T-helper 2 cell (primary cell): ENCODE measurements at places on chromosomes 3 and 15.
A peak's percentile ranks its signal among the peaks of the same experiment; 100 is the strongest.

DNA sequence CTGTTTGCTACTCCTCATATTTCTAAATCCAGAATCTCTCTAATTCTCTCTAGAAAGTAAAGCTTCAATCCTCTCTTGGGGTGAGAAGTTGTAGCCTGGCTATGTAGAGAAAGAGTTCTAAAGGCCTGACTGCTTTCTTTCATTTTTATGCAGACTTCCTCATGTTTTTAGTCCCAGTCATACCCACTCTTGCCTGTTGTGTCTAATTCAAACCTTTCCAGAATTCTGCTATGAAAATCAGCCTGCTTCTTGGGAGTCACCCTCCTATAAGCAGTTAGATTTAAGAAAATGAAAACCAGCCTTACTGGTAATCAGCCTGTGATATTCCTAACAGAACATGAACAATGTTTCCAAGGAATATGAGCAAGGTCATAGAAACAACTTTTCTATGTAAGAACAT is 14.8 kb upstream of the ZNF639 start:
- no peak for DNase-seq

- no peak for DNase-seq
These were observed 11.0 kb downstream of the LIMD1 start for GRCh38 chr3:45605534-45605933.

GRCh38 chr3:32577581-32578556 is 7.2 kb upstream of the DYNC1LI1 start:
- DNase-seq, result no peak

GRCh38 chr15:73937726-73938125 is 11.5 kb downstream of the LOXL1 start:
- no peak for DNase-seq

- DNase-seq, result no peak
These were observed 137.7 kb downstream of the NSMCE3 start for GRCh38 chr15:29131840-29132420.

GRCh38 chr3:177932750-177933660 is 603.2 kb upstream of the KCNMB2 start:
- no peak for DNase-seq

GRCh38 chr3:9278498-9278897 is 29.1 kb upstream of the SRGAP3 start:
- DNase-seq, result no peak

- no peak for DNase-seq
These were observed 115.0 kb upstream of the VEPH1 start for GRCh38 chr3:157618075-157618760.

DNA sequence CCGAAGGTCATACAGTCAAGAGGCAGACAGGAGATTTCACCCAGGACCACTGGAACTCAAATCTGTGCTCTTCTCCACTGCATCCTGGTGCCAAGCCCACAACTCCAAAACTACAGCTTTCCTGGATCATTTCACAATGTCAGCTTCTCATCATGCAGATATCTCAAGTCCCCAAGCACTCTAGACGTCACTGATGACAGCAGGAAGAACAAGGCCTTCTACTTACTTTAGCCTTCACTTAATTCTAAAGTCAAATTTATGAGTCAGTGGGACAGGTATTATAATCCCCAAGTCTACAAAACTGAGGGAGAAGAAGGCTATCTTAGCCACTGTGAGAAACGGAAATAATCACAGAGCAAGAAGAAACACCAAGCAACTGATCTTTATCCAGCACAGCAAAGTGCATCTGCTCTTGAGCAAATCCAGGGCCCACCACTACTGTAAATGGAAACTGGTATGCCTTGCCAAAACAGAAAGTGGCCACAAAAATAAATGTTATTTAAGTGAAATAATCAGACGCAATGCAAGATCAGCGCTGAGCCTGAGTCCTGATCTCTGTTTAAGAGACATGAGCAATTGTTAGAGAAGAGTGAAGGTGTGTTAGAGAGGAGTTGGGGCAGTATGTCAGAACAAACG is 928 bp downstream of the RAD18 start:
- DNase-seq, result peak; percentile 26

DNA sequence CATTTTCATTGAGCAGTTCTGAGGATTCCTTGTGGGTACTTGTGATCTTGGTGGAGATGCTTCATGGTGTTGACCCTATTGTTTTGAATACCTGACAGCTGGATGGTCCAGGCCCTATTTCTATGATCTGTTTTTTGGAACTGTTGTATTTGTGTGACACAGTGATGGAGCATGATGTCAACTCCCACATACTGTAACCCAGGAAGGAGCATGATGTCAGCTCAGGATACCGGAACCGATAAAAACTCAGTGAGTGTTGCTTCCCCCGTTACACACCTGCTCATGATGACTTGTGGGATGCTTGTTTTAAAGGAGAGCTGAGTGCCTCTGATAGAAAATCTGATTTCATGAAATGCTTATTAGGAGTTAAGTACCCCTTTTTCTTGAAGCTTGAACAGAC is 45.1 kb downstream of the ZBTB38 start:
- DNase-seq, result peak; percentile 61

GRCh38 chr15:42707068-42707467 is 29.9 kb downstream of the CDAN1 start:
- no peak for DNase-seq

GRCh38 chr3:33030802-33031201 is 66.1 kb downstream of the GLB1 start:
- DNase-seq, result peak; percentile 65

- no peak for DNase-seq
These were observed 85.7 kb downstream of the TRIM42 start for GRCh38 chr3:140763532-140763931.

DNA sequence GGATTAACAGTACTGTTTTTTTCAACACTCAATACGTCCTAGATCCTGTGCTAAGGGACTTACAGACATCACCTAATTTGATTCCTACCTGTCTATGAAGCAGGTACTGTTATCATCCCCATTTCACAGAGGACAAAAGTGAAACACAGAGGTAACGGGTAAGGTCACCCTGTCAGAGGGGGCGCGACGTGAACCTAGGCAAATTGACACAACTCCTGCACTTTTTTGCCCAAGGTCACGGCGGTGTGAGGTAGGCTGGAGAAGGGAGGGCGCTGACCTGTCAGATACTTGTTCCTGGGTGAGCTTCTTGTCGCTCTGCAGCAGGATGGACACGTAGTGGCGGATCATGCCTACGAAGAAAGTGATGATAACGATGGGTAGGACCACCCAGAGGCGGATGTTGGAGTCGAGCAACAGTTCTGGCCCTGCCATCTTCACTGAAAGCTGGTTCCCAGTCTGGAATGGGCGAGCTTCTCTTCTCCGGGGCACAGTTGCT is 363 bp downstream of the EMC3 start:
- no peak for DNase-seq

DNA sequence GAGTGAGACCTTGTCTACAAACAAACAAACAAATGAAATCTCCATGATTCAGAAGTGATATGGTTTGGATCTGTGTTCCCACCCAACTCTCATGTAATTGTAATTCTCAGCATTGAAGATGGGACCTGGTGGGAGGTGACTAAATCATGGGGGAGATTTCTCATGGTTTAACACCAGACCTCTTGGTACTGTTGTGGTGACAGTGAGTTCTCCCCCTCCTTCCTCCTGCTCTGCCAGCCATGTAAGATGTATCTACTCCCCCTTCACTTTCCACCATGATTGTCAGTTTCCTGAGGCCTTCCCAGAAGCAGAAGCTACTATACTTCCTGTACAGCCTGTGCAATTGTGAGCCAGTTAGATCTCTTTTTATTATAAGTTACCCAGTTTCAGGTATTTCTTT is 438.4 kb upstream of the THBS1 start:
- no peak for DNase-seq

DNA sequence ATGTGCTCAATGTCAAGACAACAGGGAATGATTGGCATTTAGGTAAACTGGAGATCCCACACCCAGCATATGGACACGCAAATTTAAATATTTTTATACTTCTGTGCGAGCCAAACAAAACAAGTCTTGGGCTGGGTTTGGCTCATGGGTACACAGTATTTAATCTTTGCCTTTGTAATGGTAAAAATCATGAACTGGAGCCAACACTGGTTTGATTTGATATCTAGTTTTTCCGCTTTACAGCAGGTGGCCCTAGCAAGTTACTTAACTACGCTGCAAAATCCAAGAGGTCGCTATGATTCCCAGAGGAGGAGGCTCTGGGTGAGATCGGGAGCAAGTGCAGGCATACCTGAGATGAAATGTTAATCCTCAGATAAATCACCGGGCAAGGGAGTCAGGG is 207.9 kb upstream of the SATB1 start:
- no peak for DNase-seq

- no peak for DNase-seq
These were observed 53.6 kb upstream of the SYN2 start for GRCh38 chr3:11950576-11950975.

GRCh38 chr3:122987231-122987630 is 40.3 kb downstream of the SEMA5B start:
- no peak for DNase-seq

DNA sequence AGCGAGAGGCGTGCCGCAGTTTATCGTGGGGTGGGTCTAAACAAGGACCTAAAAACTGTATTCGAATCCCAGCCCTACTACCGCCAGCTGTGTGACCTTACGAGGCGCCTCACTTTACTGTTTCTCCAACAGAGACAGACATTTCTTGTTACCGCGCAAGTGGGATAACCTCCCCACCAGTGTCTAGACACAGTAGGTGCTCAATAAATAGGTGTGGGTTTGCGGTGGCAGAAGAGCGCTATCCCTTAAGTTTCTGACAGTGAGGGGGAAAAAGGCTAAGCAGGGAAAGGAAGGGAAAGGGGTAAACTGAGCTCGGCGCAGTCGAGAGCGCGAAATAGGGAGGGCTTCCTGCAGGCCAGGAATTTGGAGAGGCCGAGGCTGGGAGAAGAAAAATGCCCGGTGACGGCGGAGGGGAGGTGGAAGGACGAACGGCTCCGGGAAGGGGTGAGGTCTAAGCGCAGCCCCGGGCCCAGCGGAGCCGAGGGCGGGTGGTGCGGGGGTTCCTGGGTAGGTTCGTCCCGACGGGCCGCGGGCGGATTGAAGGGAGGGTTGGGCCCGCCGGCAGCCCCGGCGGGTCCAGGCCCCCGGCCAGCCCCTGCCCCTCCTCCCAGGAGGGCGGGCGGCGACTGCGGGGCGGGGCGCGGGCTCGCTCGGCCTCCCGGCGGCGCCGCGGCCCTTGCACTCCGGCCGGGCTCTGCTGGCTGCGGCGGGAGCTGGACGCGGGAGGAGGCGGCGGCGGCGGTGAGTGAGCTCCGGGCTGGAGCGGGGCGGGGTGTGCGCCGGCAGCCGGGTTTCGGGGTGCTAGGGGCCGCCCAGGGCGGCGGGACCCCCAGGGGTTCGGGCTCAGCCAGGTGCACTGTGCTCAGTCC is at the start of gene CGNL1:
TSS of gene CGNL1 (plus strand) at position 679 of the 869 bp plus-strand sequence. CDS start 61,495 bp downstream, outside the sequence.
- DNase-seq, result no peak
